Sigmoid colon (tissue), 7 donors: ENCODE measurements at places on chromosomes 5 and 9. TPM values are rescaled to one million over a fixed set of nuclear protein-coding genes. Genes with fewer than 3 reads are reported as not detected.

The CNTNAP3B gene
- polyA plus RNA-seq, result 0.46 TPM

- H3K27me3 ChIP-seq, result no peaks in the 10 kb centered on the region
- no peak for DNase-seq
- H3K36me3 ChIP-seq, result no peaks in the 10 kb centered on the region
- no peak overlapping the region for H3K4me3 ChIP-seq
- H3K27ac ChIP-seq, result no peak overlapping the region
Observed at GRCh38 chr5:172828911-172829431, 5.1 kb upstream of the ERGIC1 start.

- no peak overlapping the region for H3K27ac ChIP-seq
- peaks cover 8% of the 10 kb centered on the region for H3K4me1 ChIP-seq
- H3K36me3 ChIP-seq, result no peaks in the 10 kb centered on the region
- peaks cover 59% of the 10 kb centered on the region for H3K27me3 ChIP-seq
- no peak overlapping the region for H3K4me3 ChIP-seq
Observed at GRCh38 chr5:174687503-174687902, 36.9 kb upstream of the MSX2 start.

- peaks cover 31% of the 10 kb centered on the region for H3K4me1 ChIP-seq
- DNase-seq, result peak; percentile 69
- H3K36me3 ChIP-seq, result no peaks in the 10 kb centered on the region
- H3K27me3 ChIP-seq, result no peaks in the 10 kb centered on the region
- peak overlapping the region; percentile 92 for H3K27ac ChIP-seq
Observed at GRCh38 chr5:150000990-150001659, 586 bp downstream of the HMGXB3 start.

- peaks cover 40% of the 10 kb centered on the region for H3K36me3 ChIP-seq
- peaks cover 28% of the 10 kb centered on the region for H3K4me1 ChIP-seq
- DNase-seq, result peak; percentile 36
- H3K27ac ChIP-seq, result no peak overlapping the region
Observed at GRCh38 chr9:133333011-133333410, 3.0 kb downstream of the SURF6 start.

DNA sequence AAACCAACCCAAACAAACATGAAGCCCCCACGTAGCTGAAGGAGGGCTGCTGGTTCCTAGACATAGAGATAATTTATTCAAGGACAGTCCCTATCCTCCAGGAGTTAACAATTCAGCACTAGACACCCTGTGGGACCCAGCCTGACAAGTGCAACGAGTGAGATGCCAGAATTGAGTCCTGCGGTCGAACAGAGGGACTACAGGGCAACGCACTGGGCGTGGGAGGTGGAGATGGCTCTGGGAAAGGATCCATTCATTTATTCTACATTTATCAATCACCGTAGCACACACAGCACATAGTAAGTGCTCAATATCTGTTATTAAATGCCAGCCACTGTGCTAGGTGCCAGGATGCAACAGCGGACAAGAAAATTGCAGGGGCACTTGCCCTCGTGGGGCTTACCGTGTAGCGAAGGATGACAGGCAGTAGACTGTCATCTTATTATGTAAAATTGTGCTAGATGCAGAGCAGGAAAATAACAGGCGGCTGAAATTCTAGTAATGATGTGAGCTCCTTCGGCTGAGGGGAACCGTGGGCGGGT lies 855 bp upstream of the ARHGAP26 start:
- H3K4me1 ChIP-seq, result no peaks in the 10 kb centered on the region
- peak overlapping the region; percentile 89 for H3K27ac ChIP-seq
- DNase-seq, result no peak
- H3K27me3 ChIP-seq, result no peaks in the 10 kb centered on the region
- no peaks in the 10 kb centered on the region for H3K36me3 ChIP-seq

DNA sequence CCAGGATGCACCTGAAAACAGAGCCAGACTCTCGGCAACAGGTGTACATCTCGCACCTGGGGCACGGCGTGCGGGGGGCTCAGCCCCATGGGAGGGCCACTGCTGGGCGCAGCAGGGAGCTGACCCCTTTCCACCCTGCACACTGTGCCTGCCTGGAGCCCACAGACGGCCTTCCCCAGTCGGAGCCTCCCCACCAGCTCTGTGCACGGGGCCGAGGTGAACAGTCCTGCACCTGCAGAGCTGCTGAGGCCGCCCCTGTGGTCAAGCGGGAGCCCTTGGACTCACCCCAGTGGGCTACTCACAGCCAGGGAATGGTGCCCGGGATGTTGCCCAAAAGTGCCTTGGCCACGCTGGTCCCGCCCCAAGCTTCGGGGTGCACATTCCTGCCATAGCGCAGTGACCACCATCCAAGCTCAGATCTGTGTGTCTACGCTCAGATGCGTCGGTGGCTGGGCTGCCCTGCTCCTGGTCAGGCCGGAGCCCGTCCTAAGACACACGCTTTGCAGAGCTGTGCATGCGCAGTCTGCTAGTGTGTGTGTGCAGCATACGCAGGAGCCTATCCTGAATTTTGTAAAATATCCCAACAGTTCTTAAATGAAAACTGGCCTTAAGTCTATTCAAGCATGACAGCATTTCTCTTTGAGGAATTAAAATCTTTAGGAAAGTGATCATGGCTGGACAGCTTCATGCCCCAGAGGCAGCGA lies 8.4 kb upstream of the EXOC3 start:
- H3K27me3 ChIP-seq, result peaks cover 10% of the 10 kb centered on the region
- DNase-seq, result peak; percentile 55
- no peaks in the 10 kb centered on the region for H3K36me3 ChIP-seq
- no peaks in the 10 kb centered on the region for H3K4me1 ChIP-seq
- H3K4me3 ChIP-seq, result no peak overlapping the region

The TMEM171 gene
- 21.7 TPM for polyA plus RNA-seq

The BAAT gene
- 0.60 TPM for polyA plus RNA-seq

DNA sequence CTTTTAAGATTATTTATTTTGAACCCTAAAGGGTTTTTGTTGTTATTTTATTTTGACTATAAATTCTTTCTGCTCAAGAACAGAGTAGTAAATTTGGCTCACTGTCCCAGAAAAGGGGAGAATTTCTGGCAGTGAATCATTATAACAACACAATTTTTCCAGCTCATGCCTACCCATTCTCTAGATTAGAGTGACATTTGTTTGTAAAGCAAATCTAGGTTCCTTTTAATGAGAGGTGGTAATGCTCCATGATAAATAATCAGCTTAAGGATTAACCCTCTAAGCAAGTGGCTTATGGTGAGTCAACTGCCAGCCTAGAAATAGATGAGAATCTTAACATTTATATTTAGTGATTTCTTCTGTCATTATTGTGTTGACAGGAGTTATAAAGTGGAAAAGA lies 409.2 kb downstream of the NFIB start:
- H3K4me3 ChIP-seq, result no peak overlapping the region
- H3K4me1 ChIP-seq, result no peaks in the 10 kb centered on the region
- H3K27ac ChIP-seq, result no peak overlapping the region
- no peaks in the 10 kb centered on the region for H3K27me3 ChIP-seq
- no peaks in the 10 kb centered on the region for H3K36me3 ChIP-seq

DNA sequence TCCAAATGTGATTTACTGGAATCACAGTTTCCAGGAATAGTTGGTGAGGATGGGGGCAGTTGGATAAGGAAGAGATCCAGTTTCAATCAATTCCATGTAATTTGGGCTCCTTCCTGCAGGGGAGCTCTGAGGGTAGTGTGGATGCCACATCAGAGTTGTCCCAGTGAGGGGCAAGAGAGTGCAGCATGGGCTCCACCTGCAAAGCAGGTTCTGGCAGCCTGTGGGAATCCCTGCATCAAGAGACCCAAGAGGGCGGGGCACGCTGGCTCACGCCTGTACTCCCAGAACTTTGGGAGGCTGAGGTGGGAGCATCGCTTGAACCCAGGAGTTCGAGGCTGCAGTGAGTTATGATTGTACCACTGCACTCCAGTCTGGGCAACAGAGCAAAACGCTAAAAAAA lies 188.5 kb downstream of the CACNA1B start:
- DNase-seq, result no peak
- no peak overlapping the region for H3K27ac ChIP-seq
- H3K36me3 ChIP-seq, result no peaks in the 10 kb centered on the region
- no peak overlapping the region for H3K4me3 ChIP-seq
- H3K27me3 ChIP-seq, result peaks cover 21% of the 10 kb centered on the region

GRCh38 chr9:97487107-97487506 lies 14.4 kb upstream of the TMOD1 start:
- peaks cover 11% of the 10 kb centered on the region for H3K4me1 ChIP-seq
- no peak overlapping the region for H3K4me3 ChIP-seq
- no peak overlapping the region for H3K27ac ChIP-seq
- no peaks in the 10 kb centered on the region for H3K27me3 ChIP-seq
- H3K36me3 ChIP-seq, result peaks cover 28% of the 10 kb centered on the region
- no peak for DNase-seq

The IRX2 gene
- polyA plus RNA-seq, result not detected
